ENCODE measurements at places on chromosomes 6 and 20. TPM values are rescaled to one million over a fixed set of nuclear protein-coding genes. Genes with fewer than 3 reads are reported as not detected.

The TFAP2C gene
- total RNA-seq: under 0.01 TPM

The RREB1 gene
- total RNA-seq: 3.5 TPM

The NCOA3 gene
- 40.8 TPM for total RNA-seq

The POU3F2 gene
- 46.4 TPM for total RNA-seq

The SNAP91 gene
- 179 TPM for total RNA-seq

The CYP24A1 gene
- 1.2 TPM for total RNA-seq

The SLC4A11 gene
- not detected for total RNA-seq

The CALHM6 gene
- total RNA-seq: 8.5 TPM

The RGS17 gene
- 81.2 TPM for total RNA-seq

The IL17A gene
- total RNA-seq: not detected

The FRMD1 gene
- total RNA-seq: not detected

The KIF25 gene
- not detected for total RNA-seq

The MUCL3 gene
- not detected for total RNA-seq

The MAPK13 gene
- total RNA-seq: 3.9 TPM

The MEI4 gene
- 2.1 TPM for total RNA-seq

Measured in diencephalon (tissue), 1 donor.